ENCODE measurements at places on chromosomes 3 and 15.

DNA sequence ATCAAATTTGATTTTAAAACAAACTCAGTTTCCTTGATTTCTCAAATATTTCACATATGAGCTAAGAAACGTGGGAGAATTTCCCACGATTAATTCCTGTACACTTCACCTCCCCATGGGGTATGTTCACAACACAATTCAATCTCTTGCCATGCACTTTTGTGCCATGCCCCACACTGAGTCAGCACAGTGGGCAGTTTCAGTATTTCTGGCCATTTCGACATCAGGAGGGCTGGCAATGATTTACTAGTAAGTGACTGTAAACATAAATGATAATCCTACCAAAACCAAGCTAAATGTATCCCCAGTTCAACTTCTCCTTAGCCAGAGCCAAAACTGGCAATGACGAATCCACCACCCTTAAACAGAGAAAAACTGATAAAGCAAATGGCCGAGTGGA is 293.6 kb downstream of the FGF12 start:
- DNase-seq, result no peak

DNA sequence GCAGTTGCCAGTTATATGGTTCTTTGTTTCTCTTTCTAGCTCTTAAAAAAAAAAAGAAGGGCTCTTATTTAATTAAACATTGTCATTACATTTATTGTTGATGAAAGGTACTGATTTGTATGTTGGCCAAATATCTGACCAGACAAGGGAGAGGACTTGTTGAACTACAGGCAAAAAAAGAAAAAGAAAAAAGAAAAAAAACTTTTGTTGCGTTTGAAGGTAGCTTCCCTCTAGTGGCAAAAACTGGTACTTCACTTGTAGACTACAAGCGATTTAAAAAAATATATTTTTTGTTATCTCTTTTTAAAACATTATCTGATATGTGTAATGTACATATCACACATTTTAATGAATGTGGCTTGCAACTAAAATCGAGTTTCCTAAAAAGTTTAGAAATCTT is 280.6 kb downstream of the ROBO2 start:
- no peak for DNase-seq

GRCh38 chr3:15310491-15311370 is 21.7 kb downstream of the SH3BP5 start:
- no peak for DNase-seq

GRCh38 chr3:4421121-4421520 is 45.9 kb downstream of the SUMF1 start:
- DNase-seq, result no peak

- no peak for DNase-seq
These were observed 85.1 kb downstream of the RYR3 start for GRCh38 chr15:33395846-33396245.

All from T follicular helper cell (primary cell).